ENCODE measurements at places on chromosomes 1 and 21. TPM values are rescaled to one million over a fixed set of nuclear protein-coding genes. Genes with fewer than 3 reads are reported as not detected.

The PLEKHN1 gene
- total RNA-seq = 45.4 TPM

- no peak for DNase-seq
Measured at GRCh38 chr21:21101911-21102310, 103.7 kb downstream of the NCAM2 start.

DNA sequence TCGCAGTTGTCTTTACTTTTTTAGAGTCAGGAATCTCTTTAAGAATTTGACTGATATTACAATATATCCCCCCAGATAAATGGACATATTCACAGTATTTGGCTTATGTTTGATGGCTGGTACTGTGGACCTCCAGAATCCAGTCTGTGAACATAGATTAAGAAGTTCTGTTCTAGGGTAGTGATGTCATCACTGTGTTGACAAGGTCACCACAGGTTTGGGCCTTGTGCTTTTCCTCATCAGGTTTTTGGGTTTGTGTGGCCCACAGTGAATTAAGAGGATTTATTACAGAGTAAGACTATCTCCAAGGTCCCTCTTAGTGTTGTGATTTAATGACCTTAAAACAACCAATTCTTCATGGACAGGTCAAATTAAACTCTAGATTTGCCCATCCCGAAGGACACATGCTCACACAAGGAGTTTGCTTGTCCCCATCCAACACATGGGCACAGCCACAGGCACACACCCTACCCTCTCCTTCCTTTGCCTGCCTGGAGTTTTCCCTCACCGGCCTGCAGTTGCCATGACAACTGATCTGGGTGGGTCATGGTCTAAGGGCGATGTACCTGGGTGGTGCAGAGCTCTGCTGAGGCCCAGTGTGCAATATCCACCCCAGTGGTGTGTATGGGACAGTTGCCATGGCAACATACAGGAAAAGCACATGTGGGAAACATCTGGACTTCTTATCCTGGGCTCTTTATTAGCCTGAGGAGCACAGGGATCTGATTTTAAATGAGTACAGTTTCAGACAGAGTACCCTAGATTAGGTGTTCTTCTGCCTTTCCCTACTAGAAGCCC, 98.6 kb downstream of the NAV1 start:
- DNase-seq = no peak

- DNase-seq = peak; percentile 33
Measured at GRCh38 chr1:62435231-62436038, 1.4 kb upstream of the USP1 start.

GRCh38 chr21:36684957-36685714, 13.8 kb upstream of the SIM2 start:
- no peak for DNase-seq

- no peak for DNase-seq
Measured at GRCh38 chr1:114648503-114648902, 21.3 kb downstream of the DENND2C start.

The CTSK gene
- total RNA-seq = 205 TPM

- no peak for DNase-seq
Measured at GRCh38 chr1:163267962-163268361, 53.8 kb upstream of the NUF2 start.

All from lower leg skin (tissue), 4 donors.